ENCODE measurements at places on chromosomes 3 and 15.

DNA sequence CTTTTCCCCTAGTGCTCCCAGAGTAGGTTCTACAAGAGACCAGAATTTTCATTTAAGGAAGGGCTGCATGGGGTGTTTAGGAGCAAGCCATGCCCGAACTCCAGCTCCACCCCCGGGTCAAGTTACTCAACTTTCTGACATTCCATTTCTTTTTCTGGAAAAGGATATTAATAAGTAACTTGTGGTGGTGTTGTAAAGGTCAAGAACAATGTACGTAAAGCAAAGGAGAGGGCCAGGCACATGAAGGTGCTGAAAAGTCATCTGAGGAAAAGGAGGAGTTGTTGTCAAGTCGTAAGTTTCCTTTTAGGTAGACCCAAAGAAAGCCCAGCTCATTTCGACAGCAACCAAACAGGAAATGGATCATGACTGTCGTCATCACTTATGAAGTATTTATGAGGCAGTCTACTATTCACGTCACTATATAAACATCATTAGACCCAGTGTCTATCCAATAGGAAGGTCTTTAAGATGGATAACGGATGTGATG, 319.6 kb upstream of the IL12A start:
- DNase-seq: no peak

GRCh38 chr3:158777161-158777873, 24.5 kb upstream of the MFSD1 start:
- DNase-seq: no peak

GRCh38 chr3:142857056-142857455, 31.8 kb downstream of the PCOLCE2 start:
- peak; percentile 86 for DNase-seq

- DNase-seq: no peak
These were observed 89.6 kb upstream of the ETV5 start for GRCh38 chr3:186198442-186198841.

DNA sequence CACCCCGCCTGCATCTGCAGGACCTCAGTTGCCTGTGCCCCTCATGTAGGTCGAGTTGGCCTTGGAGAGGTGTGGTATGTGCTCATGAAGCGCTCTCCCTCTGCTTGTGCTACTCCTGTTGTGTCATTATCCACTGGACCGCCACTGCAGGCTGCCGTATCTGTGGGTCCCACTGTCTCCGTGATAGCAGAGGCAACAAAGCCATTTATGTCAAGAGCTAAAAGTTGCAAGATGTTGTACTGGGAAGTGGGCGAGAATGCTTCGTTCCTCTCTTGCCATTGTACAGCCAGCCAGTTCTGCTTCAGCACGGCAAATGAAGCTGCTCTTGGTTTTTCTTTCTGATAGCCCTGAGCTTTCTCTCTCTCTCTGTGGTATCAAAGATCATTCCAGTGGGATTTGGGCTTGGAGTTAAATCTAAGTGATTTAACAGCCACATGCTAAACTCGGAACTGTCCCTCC, 89.0 kb downstream of the TMEM212 start:
- no peak for DNase-seq

GRCh38 chr3:141729240-141729639, 8.9 kb upstream of the RNF7 start:
- no peak for DNase-seq

DNA sequence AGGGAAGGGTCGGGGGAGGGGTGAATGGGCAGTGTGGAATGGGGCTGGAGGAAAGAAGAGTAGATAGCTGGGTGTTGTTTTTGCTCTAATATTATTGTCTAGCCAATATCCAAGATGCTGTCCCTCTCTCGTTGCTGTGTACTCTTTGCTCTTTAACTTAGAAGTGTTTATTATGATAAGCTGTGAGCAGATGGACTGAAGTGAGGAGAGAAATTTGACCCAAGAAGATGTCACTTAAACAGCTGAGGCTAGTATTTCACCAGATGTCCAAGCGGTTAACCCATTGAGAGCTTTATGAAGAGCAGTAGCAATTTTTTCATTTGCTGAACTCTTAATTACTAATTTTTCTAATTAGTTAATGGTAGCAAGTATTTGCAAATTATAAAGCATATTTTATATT, 212.2 kb upstream of the TP63 start:
- no peak for DNase-seq

- DNase-seq: no peak
These were observed 43.6 kb upstream of the DCBLD2 start for GRCh38 chr3:98945101-98945524.

- no peak for DNase-seq
These were observed 48.5 kb upstream of the DAZL start for GRCh38 chr3:16653712-16654111.

DNA sequence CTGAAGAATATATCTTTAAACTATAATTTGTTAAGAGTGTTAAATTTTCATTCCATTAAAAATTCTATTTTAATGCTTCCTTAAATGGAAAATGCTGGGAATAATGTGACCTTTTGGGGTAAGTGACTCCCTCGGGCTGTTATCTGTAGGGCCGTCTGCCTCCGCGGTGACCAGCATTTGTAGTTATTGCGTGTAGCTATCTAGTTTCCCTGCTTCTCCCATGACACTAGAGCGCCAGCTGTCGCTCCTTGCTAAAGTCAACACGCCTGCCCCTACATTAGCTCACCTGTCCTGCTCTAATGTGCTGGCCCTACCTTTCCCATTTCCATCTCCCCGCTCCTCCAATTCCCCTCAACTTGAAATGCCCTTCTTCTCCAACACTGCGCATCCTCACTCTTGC, 12.4 kb upstream of the CHRM5 start:
- DNase-seq: peak; percentile 39

- DNase-seq: no peak
These were observed 299.9 kb downstream of the UACA start for GRCh38 chr15:70463453-70463834.

- no peak for DNase-seq
These were observed 545.0 kb downstream of the ZPLD1 start for GRCh38 chr3:102979682-102980354.

- DNase-seq: no peak
These were observed 153.9 kb downstream of the PDZRN3 start for GRCh38 chr3:73470860-73471259.

GRCh38 chr15:89754361-89755154, 3.5 kb upstream of the MESP1 start:
- DNase-seq: no peak

DNA sequence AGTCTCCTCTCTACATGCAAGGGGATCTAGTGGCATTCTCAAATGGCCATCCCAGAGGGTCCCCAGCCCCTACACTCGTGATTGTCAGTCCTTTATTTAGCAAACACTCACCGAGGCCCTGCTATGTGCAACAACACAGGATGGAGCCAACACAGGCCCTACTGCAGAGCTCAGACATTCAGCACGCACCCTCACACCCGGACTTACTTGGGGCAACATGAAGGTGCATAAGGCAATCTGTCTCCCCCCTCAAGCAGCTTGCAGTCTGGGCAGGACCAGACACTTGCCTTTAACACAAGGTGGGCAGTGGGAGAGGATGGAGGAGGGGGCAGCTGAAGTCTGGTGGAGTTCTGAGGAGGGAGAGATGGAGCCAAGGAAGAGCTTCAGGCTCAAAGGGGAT, 258.4 kb downstream of the XXYLT1 start:
- DNase-seq: no peak

DNA sequence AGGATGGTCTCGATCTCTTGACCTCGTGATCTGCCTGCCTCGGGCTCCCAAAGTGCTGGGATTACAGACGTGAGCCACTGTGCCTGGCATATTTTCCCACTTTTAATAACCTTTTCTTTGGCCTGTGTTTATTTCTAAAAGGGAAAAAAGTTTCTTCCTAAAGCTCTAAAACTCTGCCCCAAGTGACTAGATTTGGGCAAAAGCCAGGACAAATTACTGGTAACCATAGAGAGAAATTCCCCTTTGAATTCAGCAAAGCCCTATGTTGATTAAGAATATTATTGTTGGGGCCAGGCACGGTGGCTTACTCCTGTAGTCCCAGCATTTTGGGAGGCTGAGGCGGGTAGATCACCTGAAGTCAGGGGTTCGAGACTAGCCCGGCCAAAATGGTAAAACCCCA, 11.5 kb upstream of the TRPM7 start:
- DNase-seq: no peak

DNA sequence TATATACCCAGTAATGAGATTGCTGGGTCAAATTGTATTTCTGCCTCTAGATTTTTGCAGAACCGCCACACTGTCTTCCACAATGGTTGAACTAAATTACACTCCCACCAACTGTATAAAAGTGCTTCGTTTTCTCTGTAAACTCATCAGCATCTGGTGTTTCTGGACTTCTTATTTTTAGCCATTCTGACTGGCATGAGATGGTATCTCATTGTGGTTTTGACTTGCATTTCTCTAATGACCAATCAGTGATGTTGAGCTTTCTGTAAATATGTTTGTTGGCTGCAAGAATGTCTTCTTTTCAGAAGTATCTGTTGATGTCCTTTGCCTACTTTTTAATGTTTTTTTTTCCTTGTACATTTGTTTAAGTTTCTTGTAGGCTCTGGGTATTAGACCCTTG, 182.9 kb upstream of the TRIM42 start:
- no peak for DNase-seq

GRCh38 chr15:81327516-81327915, 3.6 kb upstream of the STARD5 start:
- DNase-seq: no peak

- no peak for DNase-seq
These were observed 166.8 kb upstream of the LPP start for GRCh38 chr3:187987187-187987586.

- no peak for DNase-seq
These were observed 96.1 kb upstream of the ICE2 start for GRCh38 chr15:60574801-60575631.

DNA sequence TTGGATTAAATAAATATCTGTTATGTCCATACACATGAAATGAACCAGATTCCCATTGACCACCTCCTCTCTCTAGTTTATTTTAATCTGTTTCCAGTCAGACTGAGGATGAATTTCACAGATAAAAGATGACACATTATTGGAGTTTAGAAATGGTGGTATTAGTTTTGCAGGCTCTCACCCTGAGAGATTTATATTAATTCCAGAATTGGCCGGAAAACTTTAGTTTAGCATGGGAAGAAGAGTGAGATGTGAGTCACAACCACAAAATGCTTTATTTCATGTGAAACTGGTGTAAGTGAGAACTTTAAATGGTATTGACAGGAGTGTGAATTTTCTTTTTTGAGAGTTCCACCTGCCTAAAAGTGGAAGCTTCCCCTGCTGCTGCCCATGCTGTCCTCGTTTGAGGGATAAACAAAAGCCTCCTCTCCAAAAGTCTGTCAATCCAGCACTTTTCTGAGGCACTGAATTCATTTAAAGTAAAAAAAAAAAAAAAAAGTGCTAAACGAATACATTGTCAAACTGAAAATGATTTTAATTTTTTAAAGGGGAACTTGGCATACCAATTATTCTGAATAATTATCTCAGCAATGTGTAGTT, 65.1 kb upstream of the EPHA3 start:
- no peak for DNase-seq

DNA sequence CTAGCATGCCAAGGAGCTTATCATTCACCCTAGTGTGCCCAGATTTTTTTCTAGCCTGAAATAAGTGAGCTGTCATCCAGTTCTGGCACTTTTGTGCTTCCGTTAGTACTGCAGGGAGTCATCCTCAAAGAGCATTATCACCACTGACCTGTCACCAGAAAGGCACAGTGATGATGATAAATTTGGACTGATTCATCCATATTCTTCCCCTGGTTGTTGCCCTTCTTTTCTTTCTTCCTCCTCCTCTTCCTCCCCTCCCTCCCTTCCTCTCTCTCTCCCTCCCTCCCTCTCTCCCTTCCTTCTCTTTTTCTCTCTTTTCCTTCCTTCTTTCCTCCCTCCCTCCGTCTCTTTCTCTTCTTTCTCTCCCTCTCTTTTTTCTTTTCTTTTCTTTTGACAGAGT, 21.3 kb downstream of the SLC35G2 start:
- no peak for DNase-seq

DNA sequence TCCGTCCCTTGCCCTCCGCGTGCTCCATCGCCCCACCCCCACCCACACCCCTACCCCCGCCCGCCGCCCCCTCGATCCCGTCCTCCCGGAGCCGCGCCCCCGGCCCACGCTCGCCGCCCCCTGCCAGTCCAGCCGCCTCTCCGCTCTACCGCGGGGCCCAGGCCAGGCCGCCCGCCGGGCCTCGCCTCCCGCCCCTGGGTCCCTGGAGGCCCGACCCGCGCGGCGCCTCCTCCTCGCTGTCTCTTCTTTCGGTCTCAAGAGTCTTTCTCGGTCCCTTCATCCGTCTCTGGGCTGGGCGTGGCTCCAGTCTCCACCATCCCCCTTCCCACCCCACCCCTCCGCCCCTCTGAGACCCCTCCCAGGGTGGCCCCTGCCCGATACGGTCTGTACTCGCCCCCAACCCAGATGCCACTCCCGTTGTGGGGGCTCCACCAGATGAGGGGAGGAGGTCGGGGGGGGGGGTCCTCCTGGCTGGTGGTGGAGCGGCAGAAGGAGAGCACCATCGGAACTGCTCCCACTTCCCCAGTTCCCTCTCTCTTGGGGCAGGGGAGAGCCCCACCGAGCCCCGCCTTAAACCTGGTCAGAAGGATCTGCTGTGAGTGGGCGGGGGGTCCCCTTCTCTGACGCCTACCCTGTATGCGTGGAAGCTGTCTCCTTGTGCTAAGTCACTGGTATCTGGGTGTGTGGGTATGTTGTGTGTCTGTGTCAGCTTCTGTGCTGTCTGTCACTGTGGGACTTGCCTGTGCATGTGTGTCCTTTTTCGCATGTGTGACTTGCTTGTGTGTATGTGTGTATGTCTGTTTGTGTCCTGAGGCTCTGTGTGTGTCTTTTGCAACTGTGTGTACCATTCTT, 1.0 kb downstream of the PRKCD start:
- DNase-seq: no peak

- DNase-seq: peak; percentile 95
These were observed 5.5 kb downstream of the BMF start for GRCh38 chr15:40102897-40103858.

DNA sequence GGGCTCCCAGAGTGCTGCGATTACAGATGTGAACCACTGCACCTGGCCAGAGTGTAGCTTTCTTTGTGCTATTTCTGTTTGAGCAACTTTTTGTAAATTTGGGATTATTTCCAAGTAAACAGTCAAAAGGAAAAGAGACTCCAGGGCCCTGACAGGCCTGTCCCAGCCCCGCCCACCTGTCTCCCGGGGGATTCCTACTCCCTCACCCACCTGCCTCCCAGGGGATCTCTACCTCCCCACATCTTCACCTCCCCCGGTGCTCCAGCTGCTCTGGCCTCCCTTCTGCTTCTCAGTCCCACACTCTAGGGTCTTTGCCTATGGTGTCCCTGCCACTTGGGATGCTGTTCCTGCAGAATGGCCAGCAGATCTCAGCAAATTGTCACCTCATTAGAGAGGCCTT, 7.0 kb downstream of the RHCG start:
- no peak for DNase-seq

GRCh38 chr3:125231895-125232294, 19.3 kb upstream of the SLC12A8 start:
- DNase-seq: no peak

All from NCI-H526 (cell line).